ENCODE measurements at places on chromosomes 1 and 21.
A peak's percentile ranks its signal among the peaks of the same experiment; 100 is the strongest.

GRCh38 chr1:52423771-52424170 lies 19.4 kb downstream of the PRPF38A start:
- DNase-seq = peak; percentile 10

DNA sequence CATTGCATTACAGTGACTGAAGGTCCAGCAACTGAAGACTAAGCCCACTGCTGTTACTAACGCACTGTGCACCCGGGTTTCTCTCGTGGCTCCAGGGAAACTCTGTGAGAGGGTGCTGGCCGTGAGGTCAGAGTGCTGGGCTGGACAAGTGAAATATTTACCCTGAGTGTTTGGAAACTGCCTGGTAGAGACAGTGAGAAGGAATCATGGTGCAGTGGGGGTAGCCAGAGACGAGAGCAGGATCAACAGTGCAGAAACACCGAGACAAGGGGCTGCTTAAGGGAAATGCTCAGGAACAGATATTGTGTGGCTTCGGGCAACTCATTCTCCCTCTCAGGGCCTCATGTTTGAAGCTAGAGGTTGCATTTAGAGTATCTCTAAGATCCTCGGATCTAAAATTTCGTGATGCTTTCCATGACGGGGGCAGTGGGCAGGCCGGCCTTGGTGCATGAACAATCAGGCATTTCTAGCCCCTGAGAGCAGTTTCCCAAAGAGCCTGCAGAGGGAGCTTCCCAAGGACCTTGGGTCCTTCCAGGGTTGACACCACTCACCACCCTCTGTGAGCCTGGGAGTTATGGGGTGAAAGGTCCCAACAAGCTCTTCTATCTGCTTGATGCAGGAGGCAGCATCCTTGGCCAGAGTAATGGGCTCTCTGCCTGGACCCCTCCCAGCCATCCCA lies 9.7 kb downstream of the CD2 start:
- no peak for DNase-seq

GRCh38 chr1:181349512-181349911 lies 133.8 kb upstream of the CACNA1E start:
- DNase-seq = no peak

- no peak for DNase-seq
These were observed 14.8 kb upstream of the PAQR6 start for GRCh38 chr1:156262461-156263287.

GRCh38 chr1:231139125-231139649 lies 22.7 kb upstream of the TRIM67 start:
- no peak for DNase-seq

GRCh38 chr21:36927719-36928117 lies 38.8 kb downstream of the HLCS start:
- DNase-seq = peak; percentile 58

DNA sequence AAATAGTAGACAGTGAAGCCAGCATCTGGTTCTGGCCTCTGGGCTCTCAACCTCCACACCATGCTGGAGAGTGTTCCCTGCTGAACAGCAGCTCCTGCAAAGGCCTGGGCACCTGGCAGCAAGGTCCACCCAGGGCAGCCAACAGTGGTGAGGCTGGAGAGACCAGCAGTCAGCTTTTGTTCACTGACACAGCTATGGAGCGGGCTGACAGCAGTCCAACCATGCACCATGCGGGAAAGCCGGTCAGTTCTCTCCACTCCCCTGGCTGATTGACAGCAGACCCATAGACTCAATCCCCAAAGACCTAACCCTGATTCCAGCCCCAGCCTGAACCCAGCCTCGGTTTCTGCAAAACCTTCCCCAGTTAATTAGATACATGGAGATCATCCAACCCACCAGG lies 49.0 kb downstream of the KLHDC7A start:
- DNase-seq = no peak

- DNase-seq = no peak
These were observed 49.1 kb downstream of the TRPM2 start for GRCh38 chr21:44402323-44403105.

DNA sequence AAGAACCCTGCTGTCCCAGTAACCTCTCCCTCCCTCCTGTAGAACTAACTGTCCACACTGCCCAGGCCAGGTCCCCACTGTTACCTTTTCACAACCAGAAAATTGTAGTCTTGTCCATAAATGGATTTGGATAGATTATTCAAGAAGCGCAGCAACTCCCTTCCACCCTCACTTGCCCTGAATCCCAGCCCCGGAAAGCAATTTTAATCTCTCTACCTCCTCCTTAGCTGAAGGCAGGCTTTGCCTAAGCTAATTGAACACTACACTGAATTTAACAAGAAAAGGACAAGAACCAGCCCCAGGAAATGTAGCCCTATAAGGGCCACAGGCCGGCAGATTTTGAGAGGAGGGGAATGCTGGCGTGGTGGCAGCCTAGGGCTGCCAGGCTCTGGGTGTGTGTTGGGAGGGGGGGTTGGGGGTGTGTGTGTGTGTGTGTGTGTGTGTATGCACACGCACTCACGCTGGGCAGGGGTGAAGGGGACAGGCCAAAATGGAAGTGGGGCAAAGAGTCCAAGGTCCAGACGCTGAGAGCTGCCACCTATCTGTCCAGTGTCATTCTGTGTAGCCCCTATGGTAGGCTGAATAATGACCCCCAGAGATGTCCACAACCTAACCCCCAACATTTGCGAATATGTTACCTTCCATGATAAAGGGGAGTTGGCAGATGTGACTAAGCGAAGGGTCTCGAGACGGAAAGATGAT lies 10.8 kb upstream of the IFNGR2 start:
- DNase-seq = no peak

DNA sequence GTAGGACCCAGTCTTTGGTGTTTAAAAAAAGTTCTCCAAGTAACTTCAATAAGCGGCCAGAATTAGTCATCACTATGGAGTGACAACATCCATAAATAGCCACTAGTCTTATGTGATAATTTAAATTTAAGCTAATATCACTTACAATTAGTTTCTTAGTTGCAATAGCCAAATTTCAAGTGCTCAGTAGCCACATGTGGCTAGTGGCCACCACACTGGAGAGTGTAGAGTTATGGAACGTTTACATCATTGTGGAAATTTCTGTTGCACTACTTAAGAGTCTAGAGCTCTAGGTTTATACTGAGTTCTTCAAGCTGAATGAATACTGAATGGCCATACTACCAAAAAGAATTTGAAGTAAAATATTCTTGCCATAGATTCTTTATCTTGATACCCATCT lies 121.1 kb downstream of the RUNX1 start:
- no peak for DNase-seq

GRCh38 chr1:228286505-228287417 lies 78.9 kb downstream of the OBSCN start:
- no peak for DNase-seq

GRCh38 chr1:151756291-151756690 lies 7.0 kb downstream of the MRPL9 start:
- DNase-seq = no peak

DNA sequence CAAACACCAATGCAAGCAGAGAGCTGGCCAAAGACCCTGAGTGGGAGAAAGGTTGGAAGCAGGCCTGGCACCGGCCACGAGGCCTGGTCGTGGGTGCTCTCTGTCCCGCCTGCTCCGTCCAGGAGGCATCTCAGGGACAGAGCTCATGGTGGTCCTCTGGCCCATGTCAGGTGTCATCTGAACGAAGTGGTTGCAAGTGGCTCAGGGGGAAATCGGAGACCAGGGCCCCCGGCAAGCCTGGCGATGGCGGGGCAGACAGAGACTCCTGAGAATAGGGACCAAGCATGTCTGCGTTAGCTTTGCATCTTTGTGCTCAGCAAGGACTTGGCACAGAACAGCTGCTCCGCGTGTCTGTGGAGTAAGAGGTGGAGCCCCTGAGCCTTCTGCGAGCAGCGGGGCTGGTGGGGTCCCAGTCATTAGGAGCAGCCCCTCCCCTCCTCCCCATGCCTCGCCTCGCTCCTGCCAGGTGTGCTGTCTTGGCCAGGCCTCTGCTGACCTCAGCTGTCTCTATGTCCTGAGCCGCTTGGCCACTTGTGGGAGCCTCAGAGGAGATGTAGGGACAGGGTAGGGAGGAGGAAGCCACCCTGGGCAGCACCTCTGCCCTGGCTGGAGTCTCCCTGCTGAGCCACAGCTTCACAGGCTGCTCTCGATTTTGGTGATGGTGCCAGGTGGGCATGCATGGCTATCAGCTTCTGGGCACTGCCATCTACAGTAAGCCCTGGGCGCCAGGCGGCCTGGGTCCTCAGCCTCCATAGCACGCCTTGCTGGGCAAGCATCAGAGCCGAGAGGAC lies 362.9 kb upstream of the VAMP3 start:
- DNase-seq = no peak

DNA sequence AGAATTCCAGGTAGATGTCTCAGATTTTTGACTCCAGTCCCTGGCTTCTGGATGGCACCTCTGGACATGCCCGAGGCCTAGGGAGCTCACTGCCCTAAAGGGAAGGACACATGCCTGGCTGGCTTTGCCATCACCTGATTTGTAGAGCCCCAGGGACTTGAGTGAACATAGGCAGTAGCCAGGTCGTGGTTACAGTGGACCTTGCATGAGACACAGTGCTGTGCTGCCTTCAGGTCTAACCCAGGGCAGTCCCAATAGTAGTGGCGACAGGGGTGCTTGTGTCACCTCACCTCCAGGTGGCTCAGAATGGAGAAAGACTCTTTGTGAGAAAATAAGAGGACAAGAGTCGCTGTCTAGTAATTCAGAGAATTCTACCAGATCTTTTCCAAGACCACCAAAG lies 166.7 kb downstream of the USP25 start:
- DNase-seq = no peak

DNA sequence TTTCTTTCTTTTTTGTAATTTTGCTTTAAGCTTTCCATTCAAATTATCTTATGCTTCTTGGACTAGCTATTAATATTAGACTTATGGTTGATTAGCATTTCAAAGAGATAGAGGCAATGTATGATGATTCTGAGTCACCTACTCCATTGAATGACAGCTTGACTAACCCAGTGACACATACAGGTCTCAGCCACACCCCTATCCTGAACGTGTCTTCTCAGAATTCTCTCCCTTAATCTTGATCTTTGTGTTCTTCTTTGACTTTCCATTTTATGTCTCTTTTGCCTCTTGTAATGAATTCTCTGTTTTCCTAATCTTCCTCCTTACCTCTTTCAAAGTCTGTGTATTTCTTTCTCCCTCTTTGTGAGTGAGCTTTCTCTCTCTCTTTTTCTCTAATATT lies 241.1 kb downstream of the PDE4B start:
- no peak for DNase-seq

GRCh38 chr1:52767596-52768280 lies 41.5 kb downstream of the ZYG11B start:
- DNase-seq = no peak

DNA sequence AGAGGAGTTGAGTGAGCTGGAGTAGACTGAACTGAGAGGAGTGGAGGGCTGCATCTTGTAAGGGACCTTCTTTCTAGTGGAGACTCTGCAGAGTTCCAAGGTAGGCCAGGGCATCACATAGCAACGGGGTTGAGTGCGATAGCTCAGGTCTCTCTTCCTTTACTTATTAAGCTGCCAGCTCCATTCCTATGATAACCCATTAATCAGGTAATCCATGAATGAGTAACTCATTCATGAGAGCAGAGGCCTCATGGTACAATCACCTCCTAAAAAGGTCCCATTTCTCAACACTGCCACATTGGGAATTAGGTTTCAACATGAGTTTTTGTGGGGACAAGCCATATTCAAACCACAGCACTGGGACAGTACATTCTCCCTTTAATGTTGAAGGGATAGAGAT lies 21.3 kb downstream of the VN1R5 start:
- DNase-seq = no peak

DNA sequence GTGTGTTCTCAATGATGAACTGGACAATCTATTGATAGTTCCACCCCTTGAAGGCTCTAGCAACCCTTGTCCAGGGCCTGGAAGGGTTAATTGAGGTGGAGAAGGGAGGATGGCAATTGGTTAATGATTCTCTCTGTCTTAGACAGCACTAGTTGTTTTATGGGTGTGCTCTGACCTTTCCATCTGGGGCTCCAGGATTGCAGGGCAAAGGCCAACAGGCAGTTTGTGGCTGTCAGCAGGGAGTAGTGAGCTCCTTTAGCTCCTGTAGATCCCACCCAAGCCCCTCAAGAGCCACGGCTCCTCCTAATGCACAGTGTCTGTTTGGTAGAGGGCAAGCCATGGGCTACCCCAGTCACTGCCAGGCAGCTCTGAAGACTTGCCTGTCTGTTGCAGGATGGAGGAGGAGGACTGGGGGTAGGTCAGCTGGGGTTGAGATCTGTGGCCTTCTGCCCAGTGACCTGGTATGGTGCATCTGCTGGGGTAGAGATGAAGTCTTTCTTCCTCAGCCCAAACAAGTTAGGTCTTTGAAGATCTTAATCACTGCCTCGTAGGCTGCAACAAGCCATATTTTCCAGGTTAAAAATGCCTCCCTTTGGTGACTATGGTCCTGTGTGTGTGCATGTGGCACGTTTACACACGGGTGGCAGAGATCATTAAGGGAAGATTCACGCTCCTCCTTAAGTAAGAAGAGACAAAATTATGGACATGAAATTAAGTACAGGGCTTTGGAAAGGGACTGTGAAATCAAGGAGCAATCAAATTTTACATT lies 7.7 kb downstream of the MROH7 start:
- no peak for DNase-seq

- no peak for DNase-seq
These were observed 41.4 kb downstream of the URB1 start for GRCh38 chr21:32351428-32351827.

- no peak for DNase-seq
These were observed 513.7 kb upstream of the PLXNA2 start for GRCh38 chr1:208757846-208758245.

GRCh38 chr1:1098681-1099421 lies 17.0 kb downstream of the C1orf159 start:
- no peak for DNase-seq

DNA sequence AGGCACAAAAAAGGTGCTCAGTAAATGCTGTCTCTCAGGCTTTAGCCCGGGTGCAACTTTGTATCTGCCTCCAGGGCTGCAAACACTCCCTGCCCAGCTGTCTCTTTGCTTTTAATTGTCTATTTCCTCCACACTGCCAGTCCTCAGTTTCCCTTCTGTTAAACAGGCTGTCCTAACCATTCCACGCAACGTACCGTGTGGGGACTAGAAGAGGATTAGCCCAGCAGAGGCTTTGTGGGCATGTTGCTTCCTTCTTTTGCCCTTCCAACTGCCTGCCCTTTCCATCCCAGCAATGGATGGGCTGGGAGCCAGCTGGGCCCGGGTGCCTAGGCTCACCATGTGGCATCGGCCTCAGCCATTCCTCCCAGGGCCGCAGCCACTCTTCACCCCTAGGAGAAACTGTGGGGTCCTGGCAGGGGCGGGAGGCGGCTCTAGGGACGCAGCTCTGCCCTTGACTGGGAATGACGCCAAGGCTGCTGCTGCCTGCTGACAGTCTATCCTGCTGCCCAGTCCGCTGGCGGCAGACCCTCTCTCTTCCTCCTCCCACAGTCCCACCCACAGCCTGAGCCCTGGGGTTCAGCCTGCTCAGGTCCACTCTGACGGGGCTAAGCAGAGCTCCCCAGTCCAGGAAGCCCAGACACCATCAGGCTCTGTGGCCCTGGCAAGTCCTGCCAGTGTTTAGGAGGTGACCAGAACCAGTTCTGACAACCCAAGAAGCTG lies 40.6 kb upstream of the LRP8 start:
- DNase-seq = no peak

DNA sequence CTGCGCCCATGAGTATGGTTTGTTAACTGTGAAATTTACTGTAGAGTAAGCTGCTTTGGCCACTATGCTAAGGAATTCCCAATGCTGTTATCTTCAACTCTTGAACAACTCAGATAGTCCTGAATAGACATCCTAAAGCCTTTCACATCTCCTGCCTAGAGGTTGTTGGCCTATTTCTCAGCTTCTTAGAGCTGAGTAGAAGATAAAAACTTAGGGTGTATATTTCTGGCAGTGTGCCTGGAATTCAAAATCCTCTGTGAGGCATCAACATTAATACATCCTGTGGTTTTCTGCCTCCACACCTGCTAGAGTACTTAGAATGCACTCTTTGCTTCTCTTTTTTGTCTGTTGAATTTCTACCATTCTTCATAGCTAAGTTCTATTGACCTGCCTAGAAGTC lies 45.8 kb upstream of the RC3H1 start:
- DNase-seq = no peak

Measured in stimulated activated CD4-positive, alpha-beta T cell treated with anti-CD3 and anti-CD28 coated beads, Interleukin-1b, Interleukin-23, amount 100 ng/mL, for 24 hours (primary cell).